ENCODE measurements at places on chromosomes 5 and 9.

DNA sequence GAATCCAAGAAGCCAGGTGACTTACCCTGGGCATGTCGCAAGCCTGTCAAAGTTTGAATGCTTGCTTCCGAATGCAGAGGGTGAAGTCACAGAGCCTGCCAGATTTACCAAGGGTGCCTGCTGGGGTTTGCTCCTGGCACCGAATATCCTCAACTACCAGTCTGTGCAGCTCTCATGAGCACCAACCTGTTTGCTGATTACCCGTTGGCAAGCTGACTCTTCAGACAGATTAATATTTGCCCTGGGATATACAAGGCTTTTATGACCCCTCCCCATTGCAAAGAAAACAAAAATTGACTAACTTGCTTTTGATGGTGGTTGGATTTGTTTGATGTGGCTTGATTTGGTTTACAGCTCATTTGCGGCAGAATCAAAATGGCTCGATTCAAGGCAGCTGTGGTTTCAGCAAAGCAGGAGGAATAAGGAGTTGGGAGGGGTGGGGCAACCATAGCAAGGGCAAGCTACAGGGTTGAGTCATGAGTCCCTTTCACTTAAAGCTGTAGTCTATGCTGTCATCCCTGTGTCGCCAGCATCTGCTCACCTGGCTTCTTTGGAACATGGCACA is 82.3 kb upstream of the AGXT2 start:
- no peak for DNase-seq

DNA sequence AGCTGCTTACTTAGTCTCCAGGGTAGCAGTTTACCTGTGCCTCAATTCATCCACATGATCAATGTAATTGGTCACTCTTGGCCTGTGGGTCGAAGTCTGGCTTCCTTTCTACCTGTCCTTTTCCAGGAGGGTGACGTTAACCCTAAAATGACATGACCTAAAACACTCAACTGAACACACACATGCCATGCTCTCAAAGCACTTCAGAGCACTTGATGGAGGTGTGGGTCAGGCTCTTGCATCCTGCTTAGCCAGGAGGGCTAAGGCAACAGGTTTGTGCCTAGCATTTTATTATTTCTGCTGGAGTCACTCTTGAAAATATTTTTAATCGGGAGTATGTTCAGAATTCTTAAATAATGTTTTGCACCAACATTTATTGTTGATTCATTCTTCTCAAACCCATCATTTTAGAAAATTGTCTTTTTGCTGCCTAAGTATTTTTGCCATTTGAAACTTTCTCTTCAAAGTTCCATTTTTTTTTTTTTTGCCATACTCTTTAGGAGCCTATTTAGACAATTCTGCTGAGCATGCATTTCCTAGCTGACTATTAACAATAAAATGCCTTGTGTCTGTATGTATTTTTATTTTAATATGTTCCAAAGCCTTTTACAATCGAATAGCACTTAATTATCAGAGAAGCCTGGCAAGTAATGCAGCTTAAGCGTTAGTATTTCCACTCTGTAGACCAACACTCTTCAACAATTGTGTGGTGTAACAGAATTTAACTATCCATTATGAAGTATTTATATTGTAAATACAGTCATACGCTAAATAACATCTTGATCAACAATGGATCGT is 59.1 kb downstream of the ATP10B start:
- no peak for DNase-seq

DNA sequence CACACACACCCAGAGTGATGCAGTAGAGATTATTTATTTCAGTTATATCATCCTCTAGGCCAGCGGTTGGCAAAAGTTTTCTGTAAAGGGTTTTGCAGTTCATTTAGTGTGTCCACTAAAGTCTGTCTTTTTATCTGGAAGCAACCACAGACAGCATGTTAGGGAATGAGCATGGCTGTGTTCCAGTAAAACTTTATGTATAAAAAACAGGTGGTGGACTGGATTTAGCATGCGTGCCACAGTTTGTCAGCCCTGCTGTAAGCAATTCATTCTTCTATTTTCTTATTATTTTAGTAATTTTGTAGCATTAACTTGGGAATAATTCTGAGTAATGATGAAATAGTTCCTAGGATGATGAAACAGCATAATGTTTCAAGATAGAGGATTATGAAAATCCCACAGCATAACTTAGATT is 51.7 kb downstream of the CCNH start:
- no peak for DNase-seq

DNA sequence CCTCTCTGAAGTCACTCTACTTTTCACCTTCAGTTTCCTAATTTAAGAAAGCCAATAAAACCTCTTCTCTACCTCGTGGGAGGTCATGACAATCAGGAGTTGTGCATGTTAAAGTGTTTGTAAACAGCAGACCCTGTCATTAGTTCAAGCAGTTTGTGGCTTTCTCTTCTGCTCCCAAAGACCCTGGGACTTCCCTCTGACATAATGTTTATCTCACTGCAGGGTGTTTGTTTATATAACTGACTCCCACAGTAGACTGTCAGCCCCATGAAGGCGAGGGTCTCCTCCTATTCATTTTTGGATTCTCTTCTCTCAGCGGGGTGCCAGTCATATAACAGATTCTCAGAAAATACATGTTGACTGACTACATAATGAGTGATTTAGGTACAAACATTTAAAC is 360.0 kb upstream of the ZNF462 start:
- no peak for DNase-seq

GRCh38 chr9:99818500-99818899 is 3.2 kb upstream of the NR4A3 start:
- no peak for DNase-seq

Data from hematopoietic multipotent progenitor cell (in vitro differentiated cells).